ENCODE measurements at places on chromosomes 1 and 21. TPM values are rescaled to one million over a fixed set of nuclear protein-coding genes. Genes with fewer than 3 reads are reported as not detected.

Gene EPHB2
- 150 TPM for total RNA-seq

DNA sequence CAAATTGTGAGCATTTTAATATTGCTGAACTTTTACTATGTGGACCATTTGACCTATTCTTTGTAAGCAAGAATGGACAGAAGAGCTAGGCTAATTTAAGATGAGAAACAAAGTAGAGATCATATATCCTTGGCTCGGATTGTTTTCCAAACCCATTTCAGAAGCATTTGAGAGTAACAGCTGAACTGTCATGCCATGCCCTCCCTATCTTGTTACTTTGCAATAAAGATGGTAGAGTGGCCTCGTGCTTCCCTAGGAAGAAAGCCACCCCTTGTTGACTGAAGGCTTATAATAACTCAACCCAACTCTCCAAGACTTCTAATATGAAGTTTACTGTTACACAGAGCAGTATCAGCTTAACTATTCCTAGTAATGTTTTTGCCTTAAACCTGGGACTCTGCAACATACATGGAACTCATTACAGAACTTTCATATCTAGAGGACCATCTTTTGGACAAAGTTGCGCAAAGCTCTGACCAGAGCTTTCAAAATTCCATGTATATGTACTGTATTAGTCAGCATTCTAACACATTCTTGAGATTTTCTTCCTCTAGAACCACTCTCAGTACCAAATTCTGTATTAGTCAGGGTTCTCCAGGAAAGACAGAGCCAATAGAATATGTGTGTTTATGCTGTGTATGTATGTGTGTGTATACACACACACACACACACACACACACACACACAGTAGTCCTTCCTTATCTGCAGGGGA is 68.7 kb downstream of the ADAMTS1 start:
- DNase-seq: no peak

- DNase-seq: no peak
These were observed 18.0 kb upstream of the OLIG1 start for GRCh38 chr21:33051925-33052324.

DNA sequence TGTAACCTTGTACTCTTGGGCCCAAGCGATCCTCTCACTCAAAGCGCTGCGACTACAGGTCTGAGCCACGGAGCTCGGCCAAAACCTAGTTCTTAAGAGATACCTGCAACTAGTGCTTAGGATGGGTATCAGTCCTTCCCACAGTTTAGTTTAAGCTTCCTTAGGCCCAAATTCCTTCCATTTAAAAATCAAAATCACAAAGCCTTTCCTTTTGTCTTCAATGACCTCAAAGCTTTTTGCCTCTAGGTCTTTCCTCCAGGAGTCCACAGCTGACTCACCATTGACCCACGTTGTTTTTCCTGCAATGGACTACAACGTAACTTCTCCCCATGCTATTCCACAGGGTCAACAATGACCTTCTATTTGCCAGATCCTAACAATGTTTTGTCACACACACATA is 64.0 kb downstream of the APP start:
- DNase-seq: no peak

Gene SPRR2E
- total RNA-seq: not detected

Gene SIM2
- 0.08 TPM for total RNA-seq

Gene PLXNA2
- total RNA-seq: 46.1 TPM

GRCh38 chr1:211534545-211535291 is 42.8 kb upstream of the RD3 start:
- no peak for DNase-seq

GRCh38 chr1:208682664-208683013 is 438.5 kb upstream of the PLXNA2 start:
- peak; percentile 32 for DNase-seq

Gene INSRR
- not detected for total RNA-seq

Gene IFNLR1
- 16.8 TPM for total RNA-seq

Gene S100A12
- not detected for total RNA-seq

Gene FNBP1L
- total RNA-seq: 54.4 TPM

DNA sequence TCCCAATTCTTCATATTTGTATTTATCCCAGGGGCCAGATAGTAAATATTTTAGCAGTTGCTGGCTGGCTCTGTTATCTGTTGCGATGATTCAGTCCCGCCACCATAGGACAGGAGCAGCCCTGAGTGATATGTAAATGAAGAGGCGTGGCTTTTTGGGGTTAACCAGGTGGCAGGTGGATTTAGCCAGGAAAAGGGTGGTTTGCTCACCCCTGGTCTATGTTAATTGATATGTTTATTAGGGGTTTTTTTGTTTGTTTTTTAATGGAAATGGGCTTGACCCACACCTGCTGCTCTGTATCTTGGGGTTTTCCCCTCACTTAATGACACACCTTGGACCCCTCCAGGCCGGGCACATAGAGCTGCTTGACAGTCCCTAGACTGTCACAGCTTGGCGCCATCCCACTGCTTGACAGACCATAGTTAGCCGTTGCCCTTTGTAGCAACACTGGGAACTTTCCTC is 62.8 kb downstream of the PIK3CD start:
- DNase-seq: no peak

GRCh38 chr1:84712276-84712874 is 22.1 kb upstream of the SSX2IP start:
- no peak for DNase-seq

Gene POLR3C
- total RNA-seq: 17.2 TPM

DNA sequence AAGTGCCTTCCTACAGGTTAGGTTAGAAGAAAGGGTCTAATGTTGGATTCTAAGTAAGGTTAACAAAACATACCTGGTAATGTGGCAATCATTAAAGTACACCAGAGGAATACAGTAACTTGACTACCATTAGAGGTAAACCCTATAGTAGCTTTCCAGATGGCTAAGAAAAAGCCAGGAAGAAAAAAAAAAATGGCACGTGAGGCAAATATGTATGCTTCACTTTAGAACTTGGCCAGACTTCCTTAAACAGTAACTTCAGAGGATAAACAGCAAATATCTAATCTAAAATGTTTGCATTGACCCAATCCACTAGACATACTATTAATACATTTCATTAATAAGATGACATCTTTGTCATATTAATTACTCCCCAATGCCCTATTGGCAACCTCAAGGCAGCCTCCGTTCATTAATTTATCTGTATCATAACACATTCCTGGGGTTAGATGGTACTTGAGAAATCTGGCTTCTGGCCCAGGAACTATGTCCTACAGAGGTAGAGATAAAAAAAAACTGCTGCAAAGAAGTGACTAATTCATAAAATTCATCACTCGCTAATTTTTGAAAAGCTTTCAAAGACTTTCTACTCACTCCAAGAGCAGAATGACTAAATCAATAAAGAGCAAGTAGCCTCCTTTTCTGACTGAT is 5.8 kb downstream of the DCAF8 start:
- DNase-seq: no peak

- no peak for DNase-seq
These were observed 829.2 kb upstream of the ADAMTS5 start for GRCh38 chr21:27796106-27796505.

- DNase-seq: no peak
These were observed 613.8 kb downstream of the KIF26B start for GRCh38 chr1:245768596-245768995.

Gene CA14
- total RNA-seq: 0.22 TPM

DNA sequence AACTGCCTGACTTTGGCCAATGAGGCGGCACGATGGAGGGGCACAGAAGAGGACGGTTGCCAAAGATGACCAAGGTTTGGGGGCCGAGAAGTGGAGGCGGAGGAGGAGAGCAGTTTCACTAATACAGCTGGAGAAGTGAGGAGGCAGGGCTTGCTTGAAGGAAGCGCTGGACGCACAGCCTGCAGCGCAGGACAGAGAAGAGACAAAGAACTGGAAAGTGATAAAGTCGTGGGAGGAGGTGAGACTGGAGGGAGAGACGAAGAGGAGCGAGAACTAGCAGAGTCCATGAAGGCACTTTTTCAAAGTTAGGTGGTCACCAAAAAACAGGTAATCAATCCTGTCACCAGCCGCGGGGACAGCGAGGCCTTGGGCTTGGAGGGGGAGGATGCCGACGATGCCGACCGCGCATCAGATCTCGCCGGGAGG is 771 bp downstream of the PACC1 start:
- no peak for DNase-seq

DNA sequence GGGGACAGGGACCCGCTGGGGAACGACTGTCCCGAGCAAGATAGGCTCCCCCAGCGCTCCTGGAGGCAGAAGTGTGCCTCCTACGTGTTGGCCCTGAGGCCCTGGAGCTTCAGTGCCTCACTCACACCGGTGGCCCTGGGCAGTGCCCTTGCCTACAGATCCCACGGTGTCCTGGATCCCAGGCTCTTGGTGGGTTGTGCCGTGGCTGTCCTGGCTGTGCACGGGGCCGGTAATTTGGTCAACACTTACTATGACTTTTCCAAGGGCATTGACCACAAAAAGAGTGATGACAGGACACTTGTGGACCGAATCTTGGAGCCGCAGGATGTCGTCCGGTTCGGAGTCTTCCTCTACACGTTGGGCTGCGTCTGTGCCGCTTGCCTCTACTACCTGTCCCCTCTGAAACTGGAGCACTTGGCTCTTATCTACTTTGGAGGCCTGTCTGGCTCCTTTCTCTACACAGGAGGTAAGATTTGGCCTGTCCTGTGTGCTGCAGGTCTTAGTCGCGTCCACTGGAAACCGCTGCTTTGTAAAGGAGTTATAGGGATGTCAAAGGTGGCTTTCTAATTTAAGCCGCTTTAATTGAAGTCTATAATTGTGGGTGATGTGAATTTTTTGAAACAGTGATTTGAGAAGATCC is 717 bp downstream of the UBIAD1 start:
- DNase-seq: no peak

DNA sequence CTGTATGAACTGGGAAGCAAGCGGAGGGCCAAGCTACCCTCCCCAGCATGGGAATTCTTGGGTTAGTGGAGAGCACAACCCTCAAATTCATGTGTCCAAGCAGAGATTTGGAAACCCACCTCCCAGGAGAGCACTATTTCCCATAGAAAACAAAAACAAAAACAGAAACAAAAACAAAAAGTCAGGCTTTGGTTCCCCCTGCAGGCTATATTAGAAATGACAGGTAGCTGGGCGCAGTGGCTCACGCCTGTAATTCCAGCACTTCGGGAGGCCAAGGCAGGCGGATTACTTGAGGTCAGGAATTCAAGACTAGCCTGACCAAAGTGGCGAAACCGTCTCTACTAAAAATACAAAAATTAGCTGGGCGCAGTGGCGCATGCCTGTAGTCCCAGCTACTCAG is 10.8 kb downstream of the MINDY1 start:
- no peak for DNase-seq

- DNase-seq: peak; percentile 42
These were observed 12.4 kb downstream of the KLHDC8A start for GRCh38 chr1:205344066-205344928.

- no peak for DNase-seq
These were observed 68.3 kb upstream of the KIF26B start for GRCh38 chr1:245086389-245086969.

DNA sequence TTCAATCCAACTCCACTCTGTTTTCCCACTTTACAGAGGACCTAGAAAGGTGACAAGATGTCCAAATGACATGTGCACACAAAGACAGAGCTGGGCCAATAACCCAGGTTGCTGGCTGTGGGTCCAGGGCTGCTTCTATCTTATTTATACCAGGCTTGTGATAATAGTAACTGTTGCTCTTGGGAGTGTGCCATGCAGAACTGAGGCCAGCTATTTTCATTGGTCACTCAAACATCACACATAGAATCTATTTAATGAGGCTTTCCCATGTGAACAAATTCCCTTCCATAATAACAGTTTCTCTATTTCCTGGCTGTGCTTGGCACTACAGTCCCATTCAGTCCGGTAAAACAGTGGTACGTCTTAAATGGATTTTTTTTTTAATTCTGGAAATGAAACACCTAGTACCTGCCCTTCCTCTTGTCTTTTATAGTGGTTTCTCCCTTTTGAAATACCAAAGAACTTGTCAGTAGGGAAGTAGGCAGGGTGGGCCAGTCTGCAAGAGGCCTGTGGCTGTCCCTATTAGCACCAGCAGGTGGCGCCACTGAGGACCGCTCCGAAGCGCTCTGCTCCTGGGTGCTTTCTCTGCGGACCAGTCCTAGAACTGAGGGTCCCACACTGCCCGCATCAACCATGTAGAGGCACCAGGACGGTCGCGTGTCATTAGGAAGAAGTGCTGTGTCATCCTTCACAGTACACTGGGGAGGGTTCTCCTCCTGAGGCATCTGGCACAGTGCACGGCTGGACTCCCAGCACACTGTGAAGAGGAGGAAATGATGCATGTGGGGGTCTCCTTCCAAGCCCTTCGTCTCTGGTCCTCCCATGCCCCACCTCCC is 52.1 kb downstream of the GPR161 start:
- peak; percentile 55 for DNase-seq

DNA sequence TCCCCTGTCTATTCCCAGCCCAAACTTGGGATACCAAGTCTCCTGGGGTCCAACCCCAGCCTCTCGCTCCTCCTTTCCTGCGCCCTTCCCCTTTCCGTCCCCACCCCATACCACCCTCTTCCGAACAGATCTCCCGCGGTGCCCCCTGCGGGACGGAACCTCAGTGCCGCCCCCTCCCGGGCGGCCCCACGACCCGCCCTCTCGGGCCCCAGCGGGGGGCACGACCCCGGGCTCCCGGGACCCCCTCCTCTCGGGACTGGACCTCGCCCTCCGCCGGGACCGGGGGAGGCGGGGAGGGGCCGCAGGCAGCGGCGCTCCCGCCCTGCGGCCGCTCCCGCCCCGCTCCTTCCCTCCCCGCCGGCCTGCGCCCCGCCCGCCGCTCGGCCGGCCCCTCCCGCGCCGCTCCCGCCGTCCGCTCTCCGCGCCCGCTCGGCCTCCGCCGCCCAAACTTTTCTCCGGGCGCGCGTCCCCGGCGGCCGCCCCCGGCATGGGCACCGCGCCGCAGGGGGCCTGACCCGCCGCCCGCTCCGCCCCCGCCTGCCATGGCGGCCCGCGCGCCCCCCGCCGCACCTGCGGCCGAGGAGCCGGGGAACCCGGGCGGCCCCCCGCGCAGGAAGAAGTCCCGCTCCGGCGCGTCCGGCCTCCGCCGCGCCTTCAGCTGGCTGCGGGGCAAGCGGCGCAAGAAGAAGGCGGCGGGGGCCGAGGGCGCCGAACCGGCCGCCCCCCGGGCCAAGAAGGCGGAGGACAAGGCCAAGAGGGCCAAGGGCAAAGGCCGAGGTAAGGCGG is 39.0 kb upstream of the SYNC start:
- DNase-seq: peak; percentile 54

Gene GBP5
- 1.3 TPM for total RNA-seq

DNA sequence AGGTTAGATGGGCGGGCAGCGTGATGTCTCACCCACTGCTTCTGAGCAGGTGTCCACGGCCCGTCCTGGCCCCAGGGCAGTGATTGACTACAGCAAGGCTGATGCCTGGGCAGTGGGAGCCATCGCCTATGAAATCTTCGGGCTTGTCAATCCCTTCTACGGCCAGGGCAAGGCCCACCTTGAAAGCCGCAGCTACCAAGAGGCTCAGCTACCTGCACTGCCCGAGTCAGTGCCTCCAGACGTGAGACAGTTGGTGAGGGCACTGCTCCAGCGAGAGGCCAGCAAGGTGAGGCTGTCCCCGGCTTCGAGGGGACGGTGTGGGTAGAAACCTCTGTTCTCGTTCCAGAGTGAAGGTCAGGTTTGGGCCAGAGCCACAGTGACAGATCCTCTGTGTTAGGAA is 12.2 kb downstream of the DDOST start:
- no peak for DNase-seq

GRCh38 chr21:43702785-43703034 is 16.2 kb upstream of the PDXK start:
- DNase-seq: no peak

GRCh38 chr1:70487910-70488665 is 77.0 kb downstream of the CTH start:
- DNase-seq: peak; percentile 27

Gene PDZK1IP1
- 85.2 TPM for total RNA-seq

Measured in colonic mucosa (tissue), 4 donors.